ENCODE measurements at places on chromosomes 3 and 15. TPM values are rescaled to one million over a fixed set of nuclear protein-coding genes. Genes with fewer than 3 reads are reported as not detected.

GRCh38 chr3:149967086-149967685 lies 3.5 kb downstream of the PFN2 start:
- no peaks in the 10 kb centered on the region for H3K36me3 ChIP-seq
- no peak for DNase-seq
- no peak overlapping the region for H3K27ac ChIP-seq
- peaks cover 9% of the 10 kb centered on the region for H3K27me3 ChIP-seq

DNA sequence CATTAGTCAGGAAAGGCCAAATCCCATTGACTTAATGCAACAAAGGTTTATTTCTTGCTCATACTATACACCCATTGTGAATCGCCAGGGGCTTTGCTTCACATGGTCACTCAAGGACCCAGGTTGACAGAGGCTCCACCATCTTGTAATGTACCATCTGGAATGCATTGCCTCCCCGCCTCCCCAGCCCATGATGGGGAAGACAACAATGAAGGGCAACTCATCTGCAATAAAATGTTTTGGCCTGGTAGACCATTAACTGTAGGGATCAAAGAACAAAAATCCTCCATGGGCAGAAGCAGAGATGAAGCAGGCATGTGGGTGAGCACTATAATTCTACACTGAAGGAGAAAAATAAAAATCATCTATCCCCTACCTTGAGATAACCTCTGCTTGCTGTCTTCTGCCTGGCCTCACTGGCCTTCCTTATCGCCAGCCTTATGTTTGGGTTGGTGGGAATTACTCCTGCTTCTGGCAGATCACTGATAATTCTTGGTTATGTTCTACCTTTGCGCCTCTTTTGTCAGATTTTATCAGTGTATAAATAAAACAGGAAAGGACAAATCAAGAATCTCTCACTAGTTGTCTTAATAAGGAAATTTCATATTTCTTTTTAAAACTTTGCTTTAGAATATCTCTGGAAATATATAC lies 37.8 kb downstream of the GPR160 start:
- H3K4me1 ChIP-seq, result no peaks in the 10 kb centered on the region
- H3K4me3 ChIP-seq, result no peak overlapping the region
- no peak overlapping the region for H3K27ac ChIP-seq
- H3K36me3 ChIP-seq, result peaks cover 5% of the 10 kb centered on the region
- no peaks in the 10 kb centered on the region for H3K27me3 ChIP-seq

The GOLGA8S gene
- total RNA-seq, result 0.05 TPM

The FBXL2 gene
- total RNA-seq, result not detected

The GPR15 gene
- 3.0 TPM for total RNA-seq

The TGM4 gene
- total RNA-seq, result not detected

DNA sequence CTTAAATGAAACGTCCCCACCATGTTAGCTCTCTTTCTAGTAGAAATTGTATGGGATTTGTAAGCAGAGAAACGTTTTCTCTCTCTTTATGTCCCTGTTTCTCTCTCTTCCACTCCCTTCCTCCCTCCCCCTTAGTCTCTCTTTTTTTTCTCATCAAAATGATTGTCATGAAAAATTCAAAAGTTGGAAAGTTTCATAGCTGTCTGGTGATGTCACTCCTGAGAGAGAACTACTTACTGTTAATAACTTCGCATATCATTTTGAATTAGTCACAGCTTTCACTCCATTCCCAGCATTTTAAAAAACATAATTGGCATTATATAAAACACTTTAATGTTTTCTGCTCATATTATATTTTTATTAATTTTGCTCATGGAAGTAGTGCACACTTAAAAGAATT lies 331.1 kb downstream of the C3orf38 start:
- no peaks in the 10 kb centered on the region for H3K4me1 ChIP-seq
- no peaks in the 10 kb centered on the region for H3K27me3 ChIP-seq
- H3K36me3 ChIP-seq, result no peaks in the 10 kb centered on the region
- no peak overlapping the region for H3K27ac ChIP-seq

The ERICH6 gene
- not detected for total RNA-seq

- no peak for DNase-seq
- peaks cover 12% of the 10 kb centered on the region for H3K27me3 ChIP-seq
- H3K36me3 ChIP-seq, result no peaks in the 10 kb centered on the region
- peaks cover 4% of the 10 kb centered on the region for H3K4me1 ChIP-seq
Measured at GRCh38 chr3:195017151-195017550, 253.8 kb downstream of the XXYLT1 start.

DNA sequence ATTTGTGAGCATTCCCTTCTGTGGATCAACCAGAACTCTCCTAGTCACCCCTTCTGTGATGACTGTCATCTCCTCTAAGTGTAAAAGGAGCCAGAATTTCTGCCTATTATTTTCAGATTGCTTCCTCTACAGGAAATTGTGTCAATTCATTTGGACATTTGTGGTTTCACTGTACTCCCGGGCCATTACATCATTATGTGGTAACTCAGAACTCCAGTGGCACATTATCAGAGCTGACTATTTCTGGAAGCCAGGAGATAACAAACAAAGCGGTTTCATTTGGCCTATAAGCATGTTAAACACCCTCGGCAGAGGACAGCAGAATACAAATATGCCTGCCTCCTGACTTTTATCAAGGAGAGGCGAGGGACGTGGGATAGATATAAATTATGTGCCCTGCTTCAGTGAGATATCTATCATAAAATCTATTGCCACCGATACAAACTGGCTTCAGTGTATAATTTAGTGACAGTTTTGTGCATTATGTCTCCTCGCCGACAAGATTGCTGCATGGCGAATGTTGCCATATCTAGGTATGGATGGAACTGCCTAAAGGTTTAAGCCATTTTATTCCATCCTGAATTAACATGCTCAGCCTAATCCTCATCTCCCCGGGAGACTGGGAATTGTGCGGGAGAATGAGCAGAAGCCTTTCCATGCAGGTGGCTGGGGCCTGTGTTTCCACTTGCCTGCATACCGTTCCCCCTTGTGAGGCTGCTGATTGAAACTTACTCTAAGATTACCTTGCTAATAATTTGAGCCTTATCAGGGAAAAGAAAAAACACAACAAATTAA lies 193.4 kb upstream of the SEMA6D start:
- no peaks in the 10 kb centered on the region for H3K4me1 ChIP-seq
- DNase-seq, result no peak
- no peak overlapping the region for H3K4me3 ChIP-seq
- H3K36me3 ChIP-seq, result no peaks in the 10 kb centered on the region
- H3K27ac ChIP-seq, result no peak overlapping the region

DNA sequence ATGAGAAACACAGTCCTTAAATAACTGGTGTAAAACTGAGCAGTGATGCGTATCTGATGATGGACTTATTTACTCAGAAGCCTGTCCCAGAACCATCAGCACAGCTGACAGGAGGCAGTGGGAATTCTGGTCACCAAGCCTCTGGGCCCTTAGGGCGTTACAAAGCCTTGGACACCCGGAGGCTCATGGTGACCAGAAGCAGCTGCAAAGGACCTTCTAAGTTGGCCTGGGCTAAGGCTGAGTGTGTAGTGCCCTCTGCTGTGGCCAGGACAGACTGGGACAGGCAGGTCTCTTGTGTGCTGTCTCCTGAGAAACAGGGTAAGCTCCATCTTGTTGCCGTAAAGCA lies 168.9 kb downstream of the ATP10A start:
- H3K27ac ChIP-seq, result no peak overlapping the region
- H3K4me1 ChIP-seq, result no peaks in the 10 kb centered on the region
- H3K36me3 ChIP-seq, result peaks cover 20% of the 10 kb centered on the region
- no peak for DNase-seq
- no peak overlapping the region for H3K4me3 ChIP-seq

The PLS1 gene
- 5.7 TPM for total RNA-seq

DNA sequence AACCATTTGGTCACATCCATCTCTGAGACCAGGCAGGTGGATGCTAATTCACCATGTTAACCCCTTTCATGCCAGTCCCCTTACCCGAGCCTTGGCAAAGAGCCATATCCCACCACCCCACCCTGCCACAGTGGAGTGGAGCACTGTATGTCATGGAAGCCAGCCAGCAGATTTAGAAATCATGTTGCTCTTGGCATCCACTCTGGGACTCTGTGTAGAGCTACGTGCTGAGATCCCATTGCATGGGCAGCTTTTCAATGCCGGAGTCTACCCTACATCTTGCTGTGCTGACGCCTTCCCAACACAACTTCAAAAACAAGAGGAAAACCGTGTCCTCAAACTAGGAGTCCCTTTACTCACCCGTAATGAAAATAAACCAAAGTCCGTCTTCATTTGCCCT lies 131.0 kb downstream of the NTRK3 start:
- DNase-seq, result no peak
- no peak overlapping the region for H3K27ac ChIP-seq
- H3K4me1 ChIP-seq, result no peaks in the 10 kb centered on the region
- no peaks in the 10 kb centered on the region for H3K36me3 ChIP-seq

DNA sequence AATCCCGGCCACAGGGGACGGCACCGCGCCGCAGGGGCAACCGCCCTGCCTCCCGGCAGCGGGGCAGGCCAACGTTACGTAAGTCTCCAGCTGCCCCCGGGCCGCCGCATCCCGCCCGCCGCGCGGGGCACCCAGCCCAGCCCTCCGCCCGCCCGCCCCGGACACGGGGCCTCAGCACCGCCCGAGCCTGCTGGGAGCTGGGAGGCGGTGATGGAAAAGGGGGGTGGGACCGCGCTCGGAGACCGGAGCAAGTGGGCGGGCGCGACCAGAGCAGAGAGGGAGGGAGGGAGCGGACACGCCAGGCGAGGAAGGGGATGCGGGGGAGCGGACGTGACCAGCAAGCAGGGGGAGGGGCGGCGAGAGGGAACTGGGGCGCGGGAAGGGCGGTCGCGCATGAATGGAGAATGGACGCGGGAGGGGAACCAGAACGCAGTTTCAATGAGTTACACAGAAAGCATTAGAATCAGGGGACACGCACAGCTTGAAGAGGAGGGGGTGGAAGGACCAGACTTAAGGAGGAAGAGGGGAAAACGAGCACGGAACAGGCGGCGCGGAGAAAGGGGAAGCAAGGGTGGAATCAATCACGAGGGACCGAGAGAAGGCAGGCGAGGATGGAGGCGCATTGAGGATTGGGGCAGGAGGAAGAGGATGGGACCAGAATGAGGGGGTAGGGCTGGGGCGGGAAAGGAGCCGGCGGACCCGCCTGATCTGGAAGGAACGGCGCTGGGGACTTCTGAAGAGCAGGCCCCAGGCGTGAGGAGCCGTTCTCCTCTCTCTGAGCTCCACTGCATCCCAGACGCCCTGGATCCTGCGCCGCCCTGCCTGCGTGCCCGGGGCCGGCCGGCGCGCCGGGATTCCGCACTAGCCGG lies 559 bp downstream of the PKM start:
- DNase-seq, result peak; percentile 92
- peaks cover 43% of the 10 kb centered on the region for H3K36me3 ChIP-seq
- H3K4me1 ChIP-seq, result peaks cover 34% of the 10 kb centered on the region
- no peaks in the 10 kb centered on the region for H3K27me3 ChIP-seq
- peak overlapping the region; percentile 98 for H3K27ac ChIP-seq
